ENCODE measurements at places on chromosomes 2 and 18.

GRCh38 chr2:224259831-224260230 is 142.1 kb downstream of the FAM124B start:
- DNase-seq = no peak

GRCh38 chr2:140882671-140883620 is 1247.9 kb downstream of the LRP1B start:
- DNase-seq = no peak

DNA sequence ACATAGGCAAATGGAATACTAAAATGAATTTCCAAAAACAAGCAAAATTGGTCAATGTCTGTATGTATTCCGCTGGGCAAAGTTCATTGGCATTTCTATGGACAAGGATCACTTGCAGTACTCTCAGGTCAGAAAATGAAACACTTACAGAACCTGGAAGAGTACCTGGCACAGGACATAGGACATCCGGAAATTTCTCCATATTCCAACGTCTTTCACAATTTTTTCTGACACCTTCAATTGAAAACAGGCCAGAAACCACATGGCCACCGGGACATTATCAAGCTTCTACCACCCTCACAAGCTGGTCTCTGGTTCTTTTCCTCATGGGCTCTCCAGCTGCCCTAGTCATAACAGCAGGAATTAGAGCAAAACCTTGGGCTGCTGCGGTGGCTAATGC is 96.9 kb upstream of the MSH6 start:
- DNase-seq = no peak

- DNase-seq = no peak
These were observed 22.0 kb downstream of the RELCH start for GRCh38 chr18:62209046-62209445.

GRCh38 chr18:24022161-24022560 is 7.6 kb downstream of the TTC39C start:
- no peak for DNase-seq

- no peak for DNase-seq
These were observed 27.6 kb upstream of the OTOS start for GRCh38 chr2:240168041-240168440.

- DNase-seq = no peak
These were observed 1877.7 kb upstream of the LRRTM1 start for GRCh38 chr2:82182270-82182669.

DNA sequence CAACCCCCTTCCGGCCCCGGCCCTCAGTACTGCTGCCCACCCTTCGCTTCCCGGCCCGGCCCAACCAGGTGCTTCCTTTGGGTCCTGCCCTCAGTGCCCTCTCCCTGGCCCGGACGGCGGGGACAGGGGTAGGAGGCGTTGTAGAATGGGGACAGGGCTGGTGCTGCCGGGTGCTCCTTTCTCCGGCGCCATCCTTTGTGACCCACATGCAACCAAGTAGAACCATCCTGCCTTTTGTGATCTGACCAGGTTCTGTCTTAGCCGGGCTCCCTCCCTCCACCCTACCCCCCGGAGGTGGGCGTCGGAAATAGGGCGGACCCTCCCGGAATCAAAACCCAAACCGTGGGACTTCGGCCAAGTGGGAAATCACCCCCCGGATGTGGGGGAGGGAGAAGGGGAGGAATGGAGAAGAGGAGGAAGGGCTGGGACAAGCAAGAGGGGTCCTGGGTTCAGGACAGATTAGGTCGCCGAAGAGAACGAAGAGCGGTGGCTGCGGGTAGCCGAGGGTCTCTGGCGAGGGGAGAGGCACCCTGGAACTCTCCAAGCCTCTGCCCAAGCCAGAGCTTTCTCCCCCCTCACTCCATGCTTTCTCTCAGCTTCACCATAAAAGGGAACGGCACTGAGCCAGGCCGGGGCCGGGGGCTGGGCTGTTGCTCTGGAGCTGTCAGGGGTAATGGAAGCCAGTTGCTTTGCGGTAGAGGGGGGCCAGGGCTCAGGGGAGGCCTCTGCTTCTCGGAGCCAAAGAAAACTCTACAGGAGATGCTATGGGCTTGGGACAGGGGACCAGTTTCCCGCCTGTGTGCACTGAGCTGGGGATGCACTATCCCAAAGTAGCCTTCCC is 756 bp upstream of the OST4 start:
- DNase-seq = peak; percentile 21

GRCh38 chr2:210839450-210839849 is 283.1 kb downstream of the CPS1 start:
- no peak for DNase-seq

DNA sequence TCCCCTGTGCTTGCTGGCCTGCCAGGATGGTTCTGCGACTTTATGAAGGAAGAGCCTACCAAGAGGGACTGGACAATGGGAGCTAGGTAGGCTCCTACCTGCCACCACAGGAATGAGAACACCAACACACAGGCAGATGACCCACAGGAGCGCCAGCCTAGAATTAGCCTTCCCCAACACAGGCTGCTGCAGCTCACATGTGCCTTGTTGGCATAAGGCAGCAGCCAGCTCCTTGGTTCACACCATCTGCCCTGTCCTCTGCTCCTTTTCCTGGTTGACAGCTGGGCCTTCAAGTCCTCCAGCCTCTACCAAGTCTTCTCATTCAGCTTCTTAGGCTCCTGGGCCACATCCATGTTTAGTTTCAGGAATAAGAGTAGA is 705.4 kb upstream of the RAB6C start:
- DNase-seq = no peak

DNA sequence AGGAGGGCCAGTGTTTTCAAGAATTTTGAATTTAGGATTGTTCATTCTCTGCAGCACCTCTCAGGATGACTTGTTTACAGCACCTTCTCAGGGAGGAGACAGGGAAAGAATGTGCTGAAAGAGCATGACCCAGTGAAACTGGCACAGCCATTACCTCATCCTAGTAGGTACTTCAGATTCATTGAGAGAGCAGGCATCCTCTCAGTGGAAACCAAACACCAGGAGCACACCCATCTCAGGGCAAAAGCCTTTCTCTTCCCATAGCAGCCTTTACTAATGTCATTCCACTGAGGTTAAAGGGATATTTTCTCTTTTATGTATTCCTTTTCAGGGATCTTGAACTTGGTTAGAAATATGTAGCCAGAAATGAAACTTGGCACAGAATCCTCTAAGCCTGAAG is 2.6 kb downstream of the MAP2 start:
- DNase-seq = no peak

DNA sequence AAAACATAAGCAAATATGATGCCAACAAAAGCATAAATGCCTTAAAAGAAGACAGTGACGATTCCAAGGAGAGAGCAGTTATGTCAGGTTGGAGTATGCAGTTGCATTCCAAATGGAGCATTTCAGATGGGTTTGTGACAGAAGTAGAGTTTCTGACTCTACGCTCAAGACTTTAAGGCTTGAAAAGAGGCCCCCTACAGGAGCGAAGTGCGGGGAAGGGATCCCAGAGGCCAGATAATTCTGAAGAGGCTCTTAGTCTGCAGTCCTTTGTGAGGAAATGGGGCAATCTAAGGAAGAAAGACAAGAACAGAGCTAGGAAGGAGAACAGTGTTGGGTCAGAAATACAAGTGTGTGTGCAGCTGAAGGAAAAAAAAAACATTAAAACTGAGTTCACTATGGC is 95.5 kb downstream of the ZNF521 start:
- no peak for DNase-seq
